ENCODE measurements at places on chromosomes 11 and 22. TPM values are rescaled to one million over a fixed set of nuclear protein-coding genes. Genes with fewer than 3 reads are reported as not detected.

- DNase-seq, result no peak
Observed at GRCh38 chr11:100761841-100762240, 74.8 kb downstream of the ARHGAP42 start.

GRCh38 chr11:32358729-32359128, 76.6 kb downstream of the WT1 start:
- DNase-seq, result no peak

GRCh38 chr11:46389450-46390330, 1.9 kb downstream of the CHRM4 start:
- DNase-seq, result peak; percentile 73

DNA sequence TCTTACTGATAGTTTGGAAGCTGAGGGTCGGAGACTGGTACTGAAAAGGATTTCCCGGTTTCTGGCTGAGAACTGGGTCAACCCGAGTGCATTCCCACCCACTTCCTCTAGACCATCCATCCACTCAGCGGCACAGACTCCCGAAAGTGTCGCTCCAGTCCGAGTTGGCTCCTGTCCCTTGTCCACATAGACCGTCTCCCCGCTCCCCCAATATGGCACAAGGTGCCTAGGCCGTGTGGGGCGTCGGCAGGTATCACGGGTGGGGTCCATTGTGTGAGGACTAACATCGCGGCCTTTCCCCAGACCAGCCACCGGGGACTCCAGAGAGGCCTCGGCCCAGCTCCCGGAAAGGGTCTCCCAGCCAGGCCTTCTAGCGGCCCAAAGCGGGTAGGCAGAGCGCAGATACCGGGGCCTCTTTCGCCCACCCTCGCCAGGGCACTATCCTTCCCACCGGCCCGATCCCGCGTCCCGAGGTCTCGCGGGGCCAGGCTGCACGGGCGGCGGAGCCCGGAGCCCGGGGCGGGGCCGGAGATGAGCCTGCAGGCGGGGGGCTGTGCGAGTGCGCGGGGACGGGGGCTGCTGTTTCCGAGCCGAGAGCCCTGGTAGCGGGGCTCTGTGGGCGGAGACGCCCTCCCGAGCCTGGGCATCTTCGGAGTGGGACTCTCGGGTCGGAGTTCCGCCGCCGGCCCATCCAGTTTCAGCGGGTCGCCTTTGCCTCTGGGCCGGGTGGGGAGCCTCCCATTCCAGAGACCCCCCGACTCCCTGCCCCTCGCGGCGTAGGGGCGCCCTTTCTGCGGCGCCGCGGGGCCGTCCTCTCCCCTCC, 21.1 kb downstream of the SERPINH1 start:
- peak; percentile 64 for DNase-seq

- peak; percentile 62 for DNase-seq
Observed at GRCh38 chr11:19670030-19670791, 42.4 kb upstream of the NAV2 start.

- no peak for DNase-seq
Observed at GRCh38 chr11:26134053-26134452, 197.9 kb upstream of the ANO3 start.

- DNase-seq, result peak; percentile 62
Observed at GRCh38 chr22:38766076-38766777, 10.4 kb upstream of the SUN2 start.

- DNase-seq, result no peak
Observed at GRCh38 chr11:11505692-11506091, 116.1 kb downstream of the GALNT18 start.

- no peak for DNase-seq
Observed at GRCh38 chr11:78210000-78210608, 21.4 kb downstream of the USP35 start.

DNA sequence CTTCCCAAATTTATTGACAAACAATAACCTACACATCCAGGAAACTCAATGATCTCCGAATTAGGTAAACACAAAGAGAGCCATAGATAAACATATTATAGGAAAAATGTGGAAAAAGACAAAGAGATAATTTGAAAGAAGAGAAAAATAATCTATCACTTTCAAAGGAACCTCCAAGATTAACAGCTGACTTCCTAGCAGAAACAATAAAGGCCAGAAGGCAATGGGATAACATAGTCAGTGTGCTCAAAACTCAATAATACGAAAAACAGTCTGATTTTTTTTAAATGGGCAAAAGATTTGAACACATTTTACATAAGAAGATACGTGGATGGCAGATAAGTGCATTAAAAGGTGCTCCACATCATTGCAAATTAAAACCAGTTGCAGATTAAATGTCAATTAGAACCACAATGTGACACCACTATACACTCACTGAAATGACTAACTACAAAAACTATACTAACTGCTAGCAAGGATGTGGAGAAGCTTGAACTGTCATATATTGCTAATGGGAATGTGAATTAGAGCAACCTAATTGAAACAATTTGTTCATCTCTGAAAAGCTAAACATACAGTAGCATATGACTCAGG, 300.4 kb downstream of the TMEM135 start:
- DNase-seq, result no peak

DNA sequence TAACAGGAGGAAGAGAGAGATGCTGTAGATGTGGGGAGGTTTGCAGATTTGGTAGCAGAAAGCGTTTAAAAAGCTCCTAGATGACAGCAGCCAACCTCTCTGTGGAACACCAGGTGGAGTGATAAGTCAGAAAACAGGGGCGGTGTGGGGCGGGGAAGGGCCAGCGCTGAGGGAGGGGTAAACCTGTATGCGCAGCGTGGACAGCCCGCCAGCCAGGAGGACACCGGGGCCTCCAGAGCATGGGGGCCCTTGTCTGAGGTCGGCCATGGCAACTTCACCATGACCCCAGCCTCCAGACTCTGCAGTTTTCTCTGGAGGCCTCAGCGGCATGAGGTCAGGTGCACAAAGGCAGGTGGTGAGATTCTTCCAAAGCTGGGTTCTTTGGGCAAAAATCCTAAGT, 423.7 kb downstream of the BRD1 start:
- no peak for DNase-seq

GRCh38 chr11:20367313-20367948, 3.9 kb downstream of the HTATIP2 start:
- DNase-seq, result peak; percentile 91

DNA sequence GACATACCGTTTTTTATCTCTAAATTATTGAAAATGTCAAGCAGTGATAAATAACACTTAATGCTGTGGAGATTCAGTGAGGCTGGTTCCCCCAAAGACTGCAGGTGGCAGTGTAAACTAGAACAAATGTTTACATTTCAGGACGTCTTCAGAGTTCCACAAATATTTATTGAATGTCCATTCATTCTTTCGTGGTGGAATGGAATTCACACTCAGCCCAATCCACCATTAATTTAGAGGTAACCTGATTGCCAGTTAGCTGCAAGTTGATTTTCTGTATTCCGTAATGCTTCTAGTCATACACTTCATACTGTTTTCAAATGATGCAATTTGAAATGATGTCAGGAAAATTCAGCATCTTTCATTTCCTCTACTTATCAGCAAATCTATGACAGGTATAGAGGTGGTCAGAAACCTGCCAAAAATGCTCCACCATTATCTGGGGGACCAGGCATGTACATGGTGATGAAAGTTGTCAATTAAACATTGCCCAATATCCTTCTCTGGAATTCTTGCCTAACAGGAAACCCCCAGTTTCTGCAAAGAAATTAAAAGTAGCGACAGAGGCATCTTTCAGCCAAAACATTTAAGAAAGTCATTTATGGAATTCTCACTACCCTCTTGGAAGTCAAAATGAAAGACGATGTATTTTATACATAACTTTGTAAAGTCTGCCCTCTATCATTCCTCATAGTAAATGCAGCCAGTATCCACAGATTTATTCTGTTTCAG, 94.3 kb upstream of the BMAL1 start:
- DNase-seq, result peak; percentile 39

- DNase-seq, result no peak
Observed at GRCh38 chr11:32436751-32437494, 1.6 kb upstream of the WT1 start.

DNA sequence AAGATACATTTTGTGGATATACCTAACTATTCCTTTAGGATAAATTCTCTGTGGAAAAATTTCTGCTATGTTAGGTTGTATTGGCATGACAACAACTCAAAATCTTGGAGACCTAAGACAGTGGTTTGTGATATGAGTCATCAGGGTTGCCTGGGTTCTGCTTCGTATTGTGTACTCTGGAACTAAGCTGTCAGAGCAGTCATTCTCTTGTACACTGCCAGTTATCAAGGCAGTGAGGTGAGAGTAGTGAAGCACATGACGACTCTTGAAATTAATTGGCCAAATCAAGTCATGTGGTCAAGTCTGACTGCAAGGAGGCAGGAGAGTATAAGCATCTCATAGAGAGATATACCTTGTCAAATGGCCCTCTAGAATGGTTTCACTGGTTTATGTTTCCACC, 104.4 kb downstream of the FANCF start:
- peak; percentile 76 for DNase-seq

GRCh38 chr22:34129691-34130486, 209.6 kb upstream of the LARGE1 start:
- no peak for DNase-seq

Gene CCDC81
- not detected for total RNA-seq

Gene CALCB
- 0.19 TPM for total RNA-seq

Gene TMEM191C
- total RNA-seq, result 1.1 TPM

Gene TSPAN32
- 0.30 TPM for total RNA-seq

Gene MMP27
- not detected for total RNA-seq

Gene PAMR1
- total RNA-seq, result not detected

Gene IL17REL
- total RNA-seq, result not detected

Gene DBX1
- total RNA-seq, result not detected

Gene MB
- total RNA-seq, result not detected

Gene HORMAD2
- total RNA-seq, result not detected

Gene OR52H1
- not detected for total RNA-seq

Data from HT1080 (cell line).